CD4-positive, alpha-beta T cell treated with Interleukin-15 for 4 hours (primary cell): ENCODE measurements at places on chromosomes 3 and 15.
A peak's percentile ranks its signal among the peaks of the same experiment; 100 is the strongest.

- DNase-seq: no peak
Measured at GRCh38 chr15:51750186-51750585, 1.2 kb upstream of the TMOD2 start.

- no peak for DNase-seq
Measured at GRCh38 chr3:98012979-98013378, 22.1 kb downstream of the GABRR3 start.

GRCh38 chr3:109806929-109807328 is 469.6 kb upstream of the DPPA4 start:
- peak; percentile 83 for DNase-seq

DNA sequence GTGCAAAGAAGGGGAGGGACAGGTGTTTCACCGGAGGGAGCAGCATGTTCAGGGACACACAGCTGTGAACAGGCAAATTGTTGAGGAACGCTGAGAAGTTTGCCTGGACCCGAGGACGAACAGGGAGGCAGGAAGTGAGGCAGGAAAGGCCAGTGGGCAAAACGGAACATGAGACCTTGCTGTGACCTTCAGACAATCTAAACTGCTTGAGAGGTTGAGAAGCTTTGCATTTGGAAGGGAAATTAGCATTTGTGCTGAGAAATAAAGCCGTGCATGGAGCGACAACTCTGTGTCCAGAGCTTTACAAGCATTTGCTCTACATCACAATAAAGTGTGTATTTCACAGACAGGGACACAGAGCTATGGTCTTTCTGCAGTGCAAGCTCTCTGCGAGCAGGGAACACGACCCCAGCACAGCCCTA is 47.9 kb downstream of the CDC25A start:
- DNase-seq: no peak

GRCh38 chr3:191087391-191087790 is 111.7 kb upstream of the OSTN start:
- no peak for DNase-seq
